ENCODE measurements at places on chromosomes 11 and 22.

DNA sequence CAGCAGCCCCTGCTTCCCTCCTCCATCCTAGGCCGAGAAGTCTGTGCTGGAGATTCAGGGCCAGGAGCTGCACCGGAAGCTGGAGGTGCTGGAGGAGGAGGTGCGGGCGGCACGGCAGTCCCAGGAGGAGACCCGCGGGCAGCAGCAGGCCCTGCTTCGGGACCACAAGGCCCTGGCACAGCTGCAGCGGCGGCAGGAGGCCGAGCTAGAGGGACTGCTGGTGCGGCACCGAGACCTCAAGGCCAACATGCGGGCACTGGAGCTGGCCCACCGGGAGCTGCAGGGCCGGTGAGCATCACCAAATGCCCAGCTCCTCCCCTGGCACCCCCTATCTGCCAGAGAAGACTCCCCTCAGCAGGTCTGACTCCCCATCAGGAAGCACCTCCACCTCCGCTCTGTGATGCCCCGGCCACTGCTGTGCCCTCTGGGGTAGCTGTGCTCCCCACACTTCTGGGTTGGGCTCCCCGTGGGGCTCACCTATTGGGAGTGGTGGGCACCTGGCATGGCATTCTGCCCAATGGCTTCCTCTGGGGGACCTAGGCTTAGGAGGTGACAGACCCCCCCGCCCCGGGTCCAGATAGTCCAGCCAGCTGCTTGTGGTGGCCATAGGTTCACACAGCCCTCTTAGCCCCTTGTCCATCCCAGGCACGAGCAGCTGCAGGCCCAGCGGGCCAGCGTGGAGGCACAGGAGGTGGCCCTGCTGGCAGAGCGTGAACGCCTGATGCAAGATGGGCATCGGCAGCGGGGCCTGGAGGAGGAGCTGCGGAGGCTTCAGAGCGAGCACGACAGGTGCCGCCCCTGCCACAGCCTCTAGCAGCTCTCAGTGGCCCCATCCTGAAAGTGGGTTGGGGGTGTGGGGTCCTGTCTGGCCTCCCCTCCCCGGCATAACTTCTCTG is 6.6 kb upstream of the RPS6KA4 start:
- peak; percentile 79 for DNase-seq

DNA sequence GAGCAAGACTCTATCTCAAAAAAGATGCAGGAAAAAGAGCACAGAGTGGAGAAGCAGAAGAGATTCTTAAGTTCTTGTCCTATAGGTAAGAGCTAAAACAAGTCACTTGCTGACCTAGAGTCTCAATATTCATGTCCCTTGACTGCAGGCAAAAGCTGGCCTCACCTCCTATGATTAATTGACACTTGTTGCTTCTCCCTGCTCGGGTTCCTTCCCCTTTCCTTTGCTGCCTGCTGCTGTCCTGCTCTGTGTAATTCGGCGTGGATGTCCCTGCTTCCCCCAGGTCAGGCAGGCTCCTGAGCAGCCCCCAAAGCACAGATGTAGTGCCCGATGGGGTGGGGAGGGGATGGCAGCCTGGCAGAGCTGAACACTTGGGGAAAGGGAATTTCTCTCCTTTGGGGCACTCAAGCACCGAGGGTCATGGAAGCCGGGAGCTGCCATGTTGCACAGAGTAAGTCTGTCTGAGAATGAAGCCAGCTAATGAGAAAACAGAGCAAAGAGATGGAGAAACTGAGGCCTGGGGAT is 60.8 kb upstream of the NUP50 start:
- no peak for DNase-seq

DNA sequence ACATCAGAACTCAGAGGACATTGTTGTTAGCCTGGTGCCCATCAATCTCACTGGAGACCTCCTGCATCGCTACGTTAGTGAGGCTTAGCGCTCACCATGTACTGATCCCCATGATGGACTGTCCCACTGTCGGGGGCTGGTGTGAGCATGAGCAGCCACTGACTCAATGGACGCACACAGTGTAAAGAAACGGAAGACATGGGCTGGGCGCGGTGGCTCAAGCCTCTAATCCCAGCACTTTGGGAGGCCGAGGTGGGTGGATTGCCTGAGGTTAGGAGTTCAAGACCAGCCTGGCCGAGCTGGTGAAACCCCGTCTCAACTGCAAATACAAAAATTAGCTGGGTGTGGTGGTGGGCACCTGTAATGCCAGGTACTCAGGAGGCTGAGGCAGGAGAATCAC is 112.9 kb downstream of the CRYBB2 start:
- DNase-seq = no peak

DNA sequence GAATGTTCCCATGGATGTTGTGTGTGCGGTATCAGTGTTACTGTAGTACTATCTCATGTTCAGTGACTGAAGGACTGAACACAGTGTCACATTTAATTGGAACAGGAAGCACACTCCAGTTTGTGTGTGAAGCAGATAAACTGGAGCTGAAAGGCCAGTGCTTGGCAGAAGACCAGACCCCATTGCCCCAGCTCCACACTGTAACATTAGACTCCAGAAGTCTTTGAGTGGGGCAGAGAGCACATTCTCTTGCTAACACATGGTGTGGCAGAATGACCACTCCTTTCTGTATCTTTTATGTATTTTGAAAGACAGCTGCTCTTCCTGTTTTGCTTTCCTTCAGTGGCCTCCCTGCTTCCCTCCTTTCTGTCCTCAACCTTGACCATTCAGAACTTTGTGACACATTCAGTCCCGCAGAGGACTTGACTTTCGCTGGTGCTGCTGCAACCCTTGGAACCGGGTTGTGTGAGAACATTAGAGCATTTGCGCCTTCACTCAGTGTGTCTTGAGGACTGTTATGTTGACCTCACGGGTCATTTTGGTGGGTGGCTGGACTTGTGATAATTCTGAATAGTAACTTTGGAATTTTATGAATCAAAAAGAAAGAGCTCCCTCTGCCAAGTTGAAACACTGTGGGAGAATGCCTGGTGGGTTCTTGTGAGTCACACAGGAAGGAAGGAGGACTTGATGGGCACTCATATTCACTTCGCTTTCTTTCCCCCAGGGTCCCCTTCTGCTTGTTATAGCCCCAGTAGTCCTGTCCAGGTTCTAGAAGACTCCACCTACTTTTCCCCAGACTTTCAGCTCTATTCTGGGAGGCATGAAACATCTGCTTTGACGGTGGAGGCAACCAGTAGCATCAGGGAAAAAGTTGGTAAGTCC is 26.4 kb downstream of the AMOTL1 start:
- DNase-seq = no peak

DNA sequence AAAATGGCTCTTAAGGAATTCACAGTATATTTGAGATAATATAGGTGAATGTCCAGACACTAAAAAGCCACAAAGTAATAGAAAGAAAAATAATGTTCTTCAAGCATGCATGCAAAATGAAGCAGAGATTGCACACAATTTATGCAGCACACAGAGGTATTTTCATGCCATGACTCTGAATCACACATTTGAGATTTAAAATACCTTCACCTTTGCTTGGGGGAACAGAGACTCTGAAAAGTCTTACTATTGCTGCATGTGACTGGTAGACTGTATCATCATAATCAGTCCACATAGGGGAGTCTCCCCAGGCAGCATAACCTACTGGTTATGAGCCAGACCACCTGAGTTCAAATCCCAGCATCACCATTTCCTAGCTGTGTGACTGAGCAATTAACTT is 96.2 kb downstream of the RCN1 start:
- DNase-seq = no peak

GRCh38 chr11:11987503-11988022 is 20.9 kb downstream of the DKK3 start:
- DNase-seq = no peak

- no peak for DNase-seq
Measured at GRCh38 chr11:65894034-65894591, 3.6 kb downstream of the CCDC85B start.
